MG63 (cell line): ENCODE measurements at places on chromosomes 7 and 10. TPM values are rescaled to one million over a fixed set of nuclear protein-coding genes. Genes with fewer than 3 reads are reported as not detected.

Gene PROSER2
- 2.1 and 3.5 TPM in 2 replicates for total RNA-seq

Gene CCL24
- total RNA-seq = not detected in 2 replicates

Gene ATP6V0E2
- 18.4 and 21.9 TPM in 2 replicates for total RNA-seq

Gene CASTOR2
- total RNA-seq = 1.2 TPM in 1 of 2 replicates, not detected in the other

Gene KCNH2
- total RNA-seq = 0.33 TPM in 1 of 2 replicates, not detected in the other

Gene STEAP1
- 30.1 and 80.7 TPM in 2 replicates for total RNA-seq

Gene SPOCK2
- total RNA-seq = not detected in 2 replicates

Gene KCNMA1
- total RNA-seq = 40.8 and 58.6 TPM in 2 replicates

DNA sequence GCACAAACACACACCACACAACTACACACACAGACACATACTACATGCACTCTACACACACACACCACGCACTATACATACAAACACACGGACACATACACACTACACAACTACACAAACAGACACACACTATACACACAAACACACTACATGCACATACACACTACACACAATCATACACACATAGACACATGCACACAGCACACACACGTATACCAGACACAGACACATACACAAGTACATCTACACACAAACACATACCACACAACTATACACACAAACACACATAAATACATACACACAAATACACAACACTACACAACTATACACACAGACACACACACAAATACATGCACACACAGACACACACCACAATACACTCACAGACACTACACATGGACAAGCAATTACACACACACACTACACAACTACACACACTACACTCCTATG lies 4.6 kb downstream of the GPR15LG start:
- DNase-seq = no peak

DNA sequence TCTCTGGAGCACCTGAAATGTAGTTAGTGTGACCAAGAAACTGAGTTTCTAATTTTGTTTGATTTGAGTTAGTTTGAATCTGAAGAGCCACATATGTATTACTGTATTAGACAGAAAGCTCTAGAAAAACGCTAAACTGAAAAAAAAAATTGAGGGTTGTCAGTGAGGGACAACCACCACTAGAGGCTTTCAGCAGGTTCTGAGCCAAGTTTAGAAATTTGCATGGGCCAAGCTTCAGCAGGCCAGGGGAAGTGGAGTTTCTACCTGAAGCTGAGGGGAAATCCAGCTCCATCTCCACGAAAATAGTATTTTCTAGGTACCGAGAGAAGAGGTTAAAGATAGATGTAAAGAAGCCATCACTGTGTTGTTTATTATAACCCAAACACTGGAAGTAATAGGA lies 77.9 kb upstream of the PLXNA4 start:
- DNase-seq = no peak

GRCh38 chr7:116802746-116803152 lies 59.6 kb upstream of the CAPZA2 start:
- DNase-seq = peak; percentile 37

DNA sequence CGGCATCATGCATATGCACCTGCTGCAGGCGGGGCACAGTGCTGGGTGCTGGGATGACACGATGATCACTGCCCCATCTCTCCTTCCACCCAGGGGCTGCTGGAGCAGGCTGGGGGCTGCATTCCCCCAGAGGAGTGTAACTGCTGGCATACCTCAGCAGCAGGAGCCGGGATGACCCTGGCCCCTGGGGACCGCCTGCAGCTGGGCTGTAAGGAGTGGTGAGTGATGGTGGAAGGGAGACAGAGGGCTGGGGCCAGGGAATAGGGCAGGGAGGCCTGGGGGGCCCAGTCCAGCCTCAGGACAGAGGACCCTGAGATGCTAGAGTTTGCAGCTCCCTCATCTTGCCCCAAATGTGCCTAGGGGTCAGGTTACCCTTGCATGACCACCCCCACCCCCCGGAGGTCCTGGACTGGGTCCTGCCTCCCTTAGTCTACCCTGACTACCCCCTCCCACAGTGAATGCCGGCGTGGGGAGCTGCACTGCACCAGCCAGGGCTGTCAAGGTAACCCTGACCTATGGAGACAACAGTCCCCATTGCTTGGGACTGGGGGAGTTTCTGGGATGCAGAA lies 14.5 kb upstream of the ZNF862 start:
- no peak for DNase-seq

GRCh38 chr7:132328047-132328620 lies 248.1 kb downstream of the PLXNA4 start:
- DNase-seq = no peak

- no peak for DNase-seq
Measured at GRCh38 chr10:50577681-50578350, 45.9 kb downstream of the SGMS1 start.

DNA sequence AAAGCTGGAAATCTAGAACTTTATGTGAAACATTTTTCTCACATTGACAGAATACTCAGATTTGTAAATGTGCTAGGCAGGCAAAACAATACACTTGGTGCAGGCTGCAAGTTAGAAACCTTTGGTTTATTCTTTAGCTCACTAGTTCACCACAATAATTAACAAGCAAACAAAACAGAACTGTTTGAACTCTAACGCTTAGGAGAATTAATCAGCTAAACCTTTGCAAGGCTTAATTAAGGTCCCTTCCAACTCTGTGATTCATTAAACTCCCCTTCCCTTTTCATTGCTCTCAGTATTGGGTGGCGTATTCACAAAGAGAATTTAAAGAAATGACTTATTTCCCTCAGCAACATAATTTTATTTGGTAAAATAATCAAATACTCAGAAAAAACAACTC lies 99.0 kb downstream of the PON1 start:
- DNase-seq = no peak

DNA sequence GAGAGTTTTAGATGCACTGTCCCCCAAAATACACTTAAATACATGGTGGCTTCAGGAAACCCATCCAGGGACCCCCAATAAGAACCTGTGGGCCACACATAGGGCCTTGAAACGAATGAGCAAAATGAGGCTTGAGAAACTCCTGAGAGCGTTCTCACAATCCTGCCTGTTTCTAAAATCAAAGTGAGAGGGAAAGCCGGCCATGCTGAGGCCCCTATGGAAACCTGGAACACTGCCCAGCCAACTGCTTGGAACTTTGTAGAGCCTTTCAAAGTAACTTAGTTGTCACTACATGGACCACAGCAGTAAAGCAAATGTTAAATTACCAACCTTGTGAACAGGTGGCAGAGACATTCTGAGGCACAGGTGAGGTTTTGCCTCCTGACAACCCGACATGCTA lies 13.4 kb downstream of the SGMS1 start:
- DNase-seq = no peak

- no peak for DNase-seq
Measured at GRCh38 chr7:41955451-41955850, 252.6 kb upstream of the INHBA start.

- DNase-seq = no peak
Measured at GRCh38 chr10:99760321-99760720, 22.1 kb upstream of the ABCC2 start.

DNA sequence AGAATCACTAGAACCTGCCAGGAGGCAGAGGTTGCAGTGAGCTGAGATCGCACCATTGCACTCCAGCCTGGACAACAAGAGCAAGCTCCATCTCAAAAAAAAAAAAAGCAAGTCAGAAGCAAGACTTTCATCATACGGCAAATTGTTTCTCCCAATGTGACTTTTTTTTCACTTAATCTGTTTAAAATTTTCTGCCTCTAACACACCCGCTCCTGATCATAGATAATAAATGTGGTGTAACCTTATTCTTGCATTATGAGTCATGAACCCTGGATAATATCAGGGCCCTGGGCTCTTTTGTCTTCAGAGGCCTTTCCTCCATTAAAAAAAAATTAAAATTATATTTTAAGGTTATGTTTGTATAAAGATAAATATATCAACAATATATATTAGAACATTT lies 111.4 kb upstream of the JCAD start:
- no peak for DNase-seq

GRCh38 chr10:24762161-24762924 lies 38.7 kb upstream of the ARHGAP21 start:
- no peak for DNase-seq

DNA sequence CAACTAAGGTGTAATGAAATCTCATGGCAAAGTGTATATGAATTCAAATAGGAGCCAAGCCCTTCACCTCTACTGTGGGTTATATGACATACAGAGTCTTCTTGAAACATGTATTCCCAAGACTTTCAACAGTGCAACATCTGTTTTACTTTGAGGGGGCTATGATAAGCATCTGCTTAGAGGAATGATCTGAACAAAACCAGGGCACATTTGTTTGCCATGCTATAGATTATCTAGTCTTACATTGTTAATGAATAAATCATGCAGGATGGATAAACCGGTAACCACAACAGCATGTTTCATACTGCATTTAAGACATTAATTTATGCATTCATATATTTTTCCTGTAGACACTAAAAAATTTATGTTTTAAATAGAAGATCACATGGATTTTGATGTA lies 1021.9 kb downstream of the LRMDA start:
- DNase-seq = no peak

DNA sequence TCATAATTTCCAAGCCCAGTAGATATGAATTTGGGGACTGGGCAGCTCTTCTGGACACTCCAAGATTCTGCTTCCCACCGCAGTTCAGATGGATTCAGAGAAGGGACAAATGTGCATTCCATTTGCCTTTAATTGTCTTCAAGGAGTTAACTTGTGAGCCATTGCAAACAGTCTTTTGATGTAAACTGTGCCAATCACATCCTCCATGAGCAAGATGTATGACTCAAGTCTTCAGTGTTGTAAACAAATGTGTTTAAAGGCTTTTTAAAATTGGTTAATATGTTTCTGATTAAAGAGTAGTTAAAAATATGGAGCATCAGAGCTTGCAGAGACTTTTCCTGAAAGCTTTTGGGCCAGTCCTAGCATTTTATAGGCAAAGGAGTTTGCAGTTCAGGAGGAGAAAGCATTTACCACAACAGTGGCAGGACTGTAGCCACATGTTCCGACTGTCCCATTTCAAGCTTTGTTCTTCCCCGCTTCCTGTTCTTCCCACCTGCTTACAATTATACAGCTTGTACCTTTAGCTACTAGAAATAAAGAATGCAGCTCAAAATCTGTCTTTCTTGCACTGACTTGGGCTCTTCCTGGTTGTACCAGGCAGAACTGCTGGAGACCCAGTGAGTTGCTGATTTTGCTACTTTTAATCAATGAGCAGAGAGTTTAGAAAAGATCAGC lies 6.2 kb downstream of the SLC18A2 start:
- no peak for DNase-seq

DNA sequence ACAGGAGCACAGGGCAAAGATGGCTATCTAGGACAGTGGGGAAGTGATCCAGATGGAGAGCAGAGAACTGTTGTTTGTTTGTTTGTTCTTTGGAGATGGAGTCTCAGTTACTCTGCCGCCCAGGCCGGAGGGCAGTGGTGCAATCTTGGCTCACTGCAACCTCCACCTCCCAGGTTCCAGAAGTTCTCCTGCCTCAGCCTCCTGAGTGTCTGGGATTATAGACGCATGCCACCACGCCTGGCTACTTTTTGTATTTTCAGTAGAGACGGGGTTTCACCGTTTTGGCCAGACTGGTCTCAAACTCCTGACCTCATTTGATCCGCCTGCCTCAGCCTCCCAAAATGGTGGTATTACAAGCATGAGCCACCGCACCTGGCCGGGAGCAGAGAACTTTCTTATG lies 20.9 kb downstream of the METTL2B start:
- no peak for DNase-seq

DNA sequence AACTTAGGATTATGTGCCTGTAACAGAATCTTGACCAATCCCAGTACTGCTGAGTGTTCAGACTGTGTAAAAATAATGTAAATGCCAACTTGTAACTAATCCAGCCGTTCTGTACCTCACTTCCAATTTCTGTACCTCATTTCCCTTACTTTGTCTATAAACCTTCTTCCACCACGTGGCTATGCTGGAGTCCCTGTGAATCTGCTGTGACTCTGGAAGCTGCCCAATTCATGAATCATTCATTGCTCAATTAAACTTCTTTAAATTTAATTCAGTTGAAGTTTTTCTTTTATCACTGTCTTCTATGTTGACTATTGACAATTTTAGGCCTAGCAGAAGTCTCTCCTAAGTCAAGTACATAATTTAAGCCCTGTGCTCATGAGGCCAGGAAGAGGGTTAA lies 215.3 kb upstream of the RHOBTB1 start:
- peak; percentile 12 for DNase-seq

GRCh38 chr7:157849341-157849596 lies 512.5 kb downstream of the DNAJB6 start:
- DNase-seq = no peak

DNA sequence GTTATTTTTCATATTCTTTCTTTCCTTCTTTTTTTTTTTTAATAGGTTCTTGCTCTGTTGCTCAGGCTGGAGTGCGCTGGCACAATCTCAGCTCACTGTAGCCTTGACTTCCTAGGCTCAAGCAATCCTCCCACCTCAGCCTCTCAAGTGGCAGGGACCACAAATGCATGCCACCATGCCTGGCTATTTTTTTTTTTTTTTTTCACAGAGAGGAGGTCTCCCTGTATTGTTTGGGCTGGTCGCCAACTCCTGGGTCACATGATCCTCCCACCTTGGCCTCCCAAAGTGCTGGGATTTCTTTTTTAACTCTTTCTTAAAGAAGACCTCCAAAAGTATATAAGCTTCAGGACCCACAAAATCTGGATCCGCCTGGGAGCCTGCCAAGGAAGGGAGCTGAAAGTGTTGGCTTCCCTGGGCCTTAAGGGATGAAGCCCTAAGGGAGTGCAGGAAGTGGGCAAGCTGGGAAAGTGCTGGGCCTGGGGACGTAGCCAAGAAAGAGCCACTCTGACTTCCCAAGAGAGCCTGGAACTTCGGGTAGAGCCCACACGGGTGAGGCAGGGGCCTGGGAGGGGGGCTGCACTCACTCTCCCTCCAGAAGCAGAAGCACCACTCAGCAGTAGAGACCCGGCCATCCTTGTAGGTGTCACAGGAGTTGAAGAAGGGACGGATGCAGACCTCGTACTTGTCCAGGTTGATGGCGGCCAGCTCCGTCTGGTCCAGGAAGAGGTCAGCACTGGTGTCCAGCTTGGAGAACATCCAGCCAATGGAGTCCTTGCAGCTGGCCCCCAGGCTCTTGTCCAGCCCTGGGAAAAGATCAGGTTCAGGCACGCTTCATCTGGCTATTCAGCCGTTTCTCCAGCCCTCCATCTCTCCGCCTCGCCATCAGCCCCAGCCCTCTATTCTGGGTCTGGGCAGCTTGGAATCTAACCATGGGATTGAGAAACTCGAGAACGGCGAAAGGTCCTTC lies 21.8 kb downstream of the SPOCK2 start:
- no peak for DNase-seq

- no peak for DNase-seq
Measured at GRCh38 chr7:135159359-135160085, 11.0 kb downstream of the CYREN start.

GRCh38 chr7:3073763-3074458 lies 30.2 kb upstream of the CARD11 start:
- DNase-seq = no peak

DNA sequence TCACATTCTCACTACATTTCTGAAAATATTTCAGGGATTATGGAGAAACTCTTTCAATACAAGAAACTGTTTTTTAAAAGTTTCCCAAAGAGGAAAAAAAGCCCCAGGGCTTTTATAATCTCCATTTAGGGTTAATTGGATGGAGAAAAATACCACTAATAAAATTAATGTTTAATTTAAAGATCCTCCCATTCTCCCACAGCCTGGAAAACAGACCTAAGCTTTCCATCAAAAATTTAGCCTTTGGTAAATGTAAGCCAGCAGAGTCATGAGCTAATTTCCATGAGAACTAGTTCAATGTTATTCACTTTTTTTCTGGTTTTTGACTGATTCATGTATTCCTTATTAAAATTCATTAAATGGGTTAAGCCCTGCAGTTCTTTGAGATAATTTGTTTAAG lies 408.7 kb downstream of the PHTF2 start:
- DNase-seq = no peak
